ENCODE measurements at places on chromosomes 2 and 18.

DNA sequence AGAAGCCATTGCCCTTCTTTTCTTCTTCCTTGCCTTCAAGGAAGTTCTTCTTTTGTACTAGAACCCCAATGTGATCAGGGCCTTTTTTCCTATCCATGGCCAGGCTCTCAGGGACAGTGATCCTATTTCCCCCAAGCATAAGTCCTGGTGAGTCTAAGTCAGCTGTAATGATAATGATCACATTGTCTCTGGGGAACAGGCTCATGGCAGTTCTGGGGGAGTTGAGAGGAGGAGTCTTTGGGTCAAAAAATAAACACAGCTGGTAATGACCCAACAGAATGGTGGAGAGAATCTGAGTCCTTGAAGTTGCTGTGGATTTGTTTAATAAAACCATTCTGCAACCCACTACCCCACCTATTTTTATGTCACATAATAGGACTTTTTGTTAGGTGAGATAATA lies 96.6 kb downstream of the SOCS6 start:
- DNase-seq = no peak

- DNase-seq = no peak
Measured at GRCh38 chr18:22846088-22846683, 86.9 kb upstream of the RBBP8 start.

GRCh38 chr2:55970500-55970899 lies 46.9 kb upstream of the EFEMP1 start:
- DNase-seq = no peak

GRCh38 chr2:11744631-11745394 lies 1.6 kb upstream of the LPIN1 start:
- DNase-seq = no peak

DNA sequence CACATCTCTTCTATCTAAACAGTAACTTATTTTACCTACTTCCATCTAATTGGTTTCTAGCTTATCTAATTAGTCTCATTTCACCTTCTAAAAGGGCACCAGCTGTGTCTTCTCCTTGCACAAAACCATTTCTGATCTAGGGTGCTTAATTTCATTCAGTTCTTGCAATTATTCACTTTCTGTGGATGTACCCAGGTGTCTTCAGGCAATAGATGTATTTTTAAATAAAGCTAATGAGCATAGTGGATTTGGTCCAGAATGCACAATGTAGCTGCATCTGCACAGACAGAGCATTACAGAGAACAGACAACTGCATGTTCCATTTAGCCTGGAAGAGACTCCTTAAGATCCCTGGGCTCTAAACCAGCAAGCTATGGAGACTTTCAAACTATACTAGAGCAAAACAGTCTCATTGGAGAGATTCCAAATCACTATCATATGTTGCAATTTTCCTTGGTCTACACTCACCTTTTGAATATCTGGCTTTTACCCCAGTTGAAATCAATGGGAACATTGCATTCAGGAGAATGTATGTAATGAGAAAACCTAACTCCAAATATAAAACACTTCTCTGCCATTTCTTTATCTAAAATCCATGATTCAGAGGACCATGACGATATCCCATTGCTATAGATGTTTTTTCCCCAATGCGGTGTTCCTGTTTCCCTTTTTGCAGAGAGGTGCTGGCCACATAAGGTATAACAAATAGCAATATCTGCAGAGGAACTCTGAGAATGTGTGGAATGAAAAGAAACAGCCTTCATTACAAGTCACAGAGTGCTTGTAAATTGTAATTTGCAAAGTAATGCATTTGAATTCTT lies 3.5 kb upstream of the RFX8 start:
- no peak for DNase-seq

- no peak for DNase-seq
Measured at GRCh38 chr18:4605212-4605611, 150.1 kb upstream of the DLGAP1 start.

GRCh38 chr2:97714084-97714949 lies 941 bp downstream of the ZAP70 start:
- no peak for DNase-seq

- no peak for DNase-seq
Measured at GRCh38 chr2:88452980-88453582, 588 bp upstream of the FOXI3 start.

- DNase-seq = no peak
Measured at GRCh38 chr18:26304511-26304910, 78.3 kb downstream of the TAF4B start.

DNA sequence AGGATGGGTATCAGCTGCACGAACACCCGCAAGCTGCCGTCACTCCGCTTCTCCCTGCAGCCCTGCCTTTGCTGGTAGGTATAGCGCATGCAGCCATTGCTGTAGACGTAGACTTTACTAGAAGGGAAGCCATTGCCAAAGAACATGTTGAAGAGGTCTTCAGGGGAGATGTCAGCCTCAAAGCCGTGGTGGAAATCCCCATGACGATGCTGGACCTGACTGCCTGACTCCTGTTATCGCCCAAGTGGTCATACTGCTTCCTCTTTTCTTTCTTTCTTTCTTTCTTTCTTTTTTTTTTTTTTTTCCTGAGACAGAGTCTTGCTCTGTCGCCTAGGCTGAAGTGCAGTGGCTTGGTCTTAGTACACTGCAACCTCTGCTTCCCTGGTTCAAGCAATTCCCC lies 68.7 kb upstream of the SPRED2 start:
- DNase-seq = no peak

DNA sequence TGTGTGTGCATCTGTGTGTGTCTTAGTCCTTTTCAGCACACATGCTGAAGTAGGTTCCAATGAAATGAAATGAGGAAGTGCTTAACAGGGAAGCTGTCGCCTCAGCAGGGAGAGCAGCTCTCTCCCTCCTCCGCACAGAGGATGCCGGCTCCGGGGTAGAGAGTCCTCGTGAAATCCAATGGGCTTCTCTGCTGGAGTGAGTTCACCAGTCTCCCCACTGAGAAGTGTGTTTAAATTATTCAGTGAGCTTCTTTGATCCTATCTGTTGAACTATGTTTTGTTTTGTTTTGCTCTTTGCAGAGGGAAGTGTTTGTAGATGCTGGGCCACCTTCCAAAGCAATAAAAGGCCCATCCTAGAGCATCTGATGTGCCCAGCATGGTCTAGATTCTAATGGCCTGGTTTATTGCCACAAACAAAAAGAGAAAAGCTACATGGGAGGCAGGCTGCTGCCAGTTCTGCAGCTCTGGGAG lies 6.7 kb downstream of the PPP1R7 start:
- DNase-seq = no peak

DNA sequence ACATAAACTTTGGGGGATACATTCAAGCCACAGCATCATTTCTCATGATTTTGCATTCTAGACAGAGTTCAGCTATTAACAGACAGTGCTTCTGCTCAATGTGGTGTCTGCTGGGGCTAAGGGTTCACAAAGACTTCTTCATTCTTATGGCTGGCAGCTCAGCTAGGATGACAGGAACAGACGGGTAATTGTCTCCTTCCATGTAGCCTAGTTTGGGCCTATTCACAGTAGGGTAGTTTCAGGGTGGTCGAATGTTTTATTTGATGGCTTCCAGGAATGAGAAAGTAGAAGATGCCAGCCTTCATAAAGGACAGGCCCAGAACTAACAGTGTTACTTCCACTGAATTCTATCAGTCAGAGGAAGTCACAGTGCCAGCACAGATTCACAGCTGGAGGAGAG lies 26.0 kb upstream of the BCL2L11 start:
- DNase-seq = no peak

DNA sequence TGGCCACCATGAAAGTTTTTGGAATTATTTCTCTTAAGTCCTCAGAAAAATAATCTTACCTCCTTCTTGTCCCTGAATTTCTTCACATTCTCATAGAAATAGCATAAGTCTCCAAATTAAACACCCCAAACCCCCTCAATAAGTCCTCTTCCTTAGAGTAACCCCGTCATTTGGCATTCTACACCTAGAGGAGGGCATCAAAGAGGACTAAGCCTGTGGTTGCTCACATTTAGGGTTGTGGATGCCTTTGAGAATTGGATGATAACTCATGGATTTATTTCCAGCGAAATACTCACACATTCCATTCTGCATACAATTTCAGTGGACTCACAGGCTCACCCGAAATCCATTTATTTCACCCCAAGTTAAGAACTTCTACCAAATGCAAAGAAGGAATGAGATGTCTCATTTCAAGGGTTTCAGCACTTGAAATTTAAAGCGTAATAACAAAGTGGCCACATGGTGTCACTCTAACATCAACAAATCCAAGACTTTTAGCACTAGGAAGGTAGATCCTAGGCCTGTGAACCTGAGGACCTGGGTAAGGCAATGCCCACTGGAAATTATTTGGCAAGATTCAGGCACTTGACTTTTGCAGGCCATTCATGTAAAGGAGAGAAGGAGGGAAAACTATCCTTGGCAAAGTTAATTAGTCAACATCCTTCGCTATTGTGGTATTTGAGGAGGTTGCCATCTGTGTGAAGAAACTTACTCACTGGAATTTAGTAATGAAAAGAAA lies 24.6 kb downstream of the DYTN start:
- no peak for DNase-seq

GRCh38 chr2:144438801-144439631 lies 80.9 kb downstream of the ZEB2 start:
- no peak for DNase-seq

DNA sequence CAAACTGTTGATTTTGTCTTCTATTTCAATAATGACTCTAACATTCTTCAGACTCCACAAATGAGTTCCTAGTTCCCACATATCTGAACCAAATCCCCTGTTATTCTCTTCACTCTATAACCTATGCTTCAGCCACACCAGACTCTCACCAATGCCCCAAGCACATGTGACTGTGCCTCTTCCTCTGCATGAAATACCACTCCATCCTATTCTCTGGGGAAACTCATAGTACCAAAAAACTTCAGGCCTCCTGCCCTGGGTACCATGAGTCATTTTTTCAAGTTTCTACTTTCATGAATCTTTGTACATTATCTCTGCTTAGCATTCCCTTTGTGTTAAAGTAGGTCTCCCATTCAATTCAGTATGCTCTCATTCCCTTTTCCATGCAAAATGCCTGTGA lies 353.2 kb downstream of the ZEB2 start:
- no peak for DNase-seq

GRCh38 chr2:137886083-137886831 lies 78.0 kb upstream of the HNMT start:
- no peak for DNase-seq

DNA sequence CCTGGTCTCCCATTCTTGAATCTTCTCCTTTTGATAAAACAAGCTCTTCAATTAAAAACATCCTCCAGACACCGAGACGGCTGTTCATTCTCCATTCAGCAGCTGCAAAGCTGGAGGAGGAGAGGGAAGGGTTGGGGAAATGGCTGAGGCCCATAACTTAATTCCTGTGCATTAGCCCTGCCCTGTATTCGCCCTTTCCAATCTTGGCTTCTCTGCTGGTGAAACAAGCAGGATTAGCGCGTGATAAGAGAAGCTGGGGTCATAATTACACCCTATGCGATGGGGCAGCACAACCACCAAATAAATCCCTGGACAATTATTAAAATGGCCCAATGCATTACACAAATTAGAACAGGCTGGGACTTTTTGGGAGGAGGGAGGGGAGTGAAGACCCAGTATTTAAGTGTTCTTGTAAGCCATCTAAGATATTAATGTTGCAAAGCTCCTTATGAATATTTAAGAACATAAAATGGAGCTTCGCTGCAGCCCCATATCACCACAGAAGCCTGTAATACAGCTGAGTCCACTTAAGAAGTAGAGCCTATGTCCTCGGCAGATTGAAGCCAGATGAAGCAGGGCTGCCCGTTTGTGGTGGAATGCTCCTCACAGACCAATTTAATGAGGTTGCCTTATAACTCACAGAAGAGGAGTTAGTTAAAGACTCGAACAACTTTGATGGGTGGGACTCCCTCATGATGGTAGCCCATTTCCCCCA lies 176.6 kb upstream of the SKOR2 start:
- no peak for DNase-seq

- DNase-seq = no peak
Measured at GRCh38 chr2:221527776-221528309, 44.3 kb downstream of the EPHA4 start.

DNA sequence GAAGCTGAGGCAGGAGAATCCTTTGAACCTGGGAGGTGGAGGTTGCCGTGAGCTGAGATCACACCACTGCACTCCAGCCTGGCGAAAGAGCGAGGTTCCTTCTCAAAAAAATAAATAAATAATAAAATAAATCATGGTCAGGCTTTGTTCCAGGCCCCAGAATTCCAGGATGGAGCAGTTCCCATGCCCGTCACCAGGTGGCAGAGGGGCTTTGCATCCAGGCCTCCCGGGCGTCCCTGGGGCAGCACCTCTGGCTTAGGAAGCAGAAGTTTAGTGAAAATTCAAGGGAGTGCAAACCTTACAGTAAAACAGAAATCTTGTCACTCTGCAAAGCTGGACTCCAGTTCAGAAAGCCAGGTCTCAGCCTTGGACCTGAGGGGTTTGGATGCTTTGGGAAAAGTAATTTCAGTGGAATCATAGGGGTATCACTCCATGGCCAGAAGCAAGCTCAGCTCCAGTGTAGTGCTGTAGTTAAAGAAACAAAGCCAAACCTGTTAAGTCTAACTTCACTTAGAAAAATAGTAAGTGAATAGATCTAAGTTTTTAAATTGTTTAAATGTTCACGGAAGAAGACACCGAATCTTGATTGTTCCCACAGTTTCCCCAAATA lies 512.7 kb downstream of the CMPK2 start:
- DNase-seq = no peak

GRCh38 chr2:196453613-196454047 lies 185.9 kb upstream of the CCDC150 start:
- DNase-seq = peak; percentile 6

- DNase-seq = no peak
Measured at GRCh38 chr2:208334230-208334629, 68.2 kb downstream of the PIKFYVE start.

- no peak for DNase-seq
Measured at GRCh38 chr2:183964565-183964964, 633.8 kb upstream of the ZNF804A start.

DNA sequence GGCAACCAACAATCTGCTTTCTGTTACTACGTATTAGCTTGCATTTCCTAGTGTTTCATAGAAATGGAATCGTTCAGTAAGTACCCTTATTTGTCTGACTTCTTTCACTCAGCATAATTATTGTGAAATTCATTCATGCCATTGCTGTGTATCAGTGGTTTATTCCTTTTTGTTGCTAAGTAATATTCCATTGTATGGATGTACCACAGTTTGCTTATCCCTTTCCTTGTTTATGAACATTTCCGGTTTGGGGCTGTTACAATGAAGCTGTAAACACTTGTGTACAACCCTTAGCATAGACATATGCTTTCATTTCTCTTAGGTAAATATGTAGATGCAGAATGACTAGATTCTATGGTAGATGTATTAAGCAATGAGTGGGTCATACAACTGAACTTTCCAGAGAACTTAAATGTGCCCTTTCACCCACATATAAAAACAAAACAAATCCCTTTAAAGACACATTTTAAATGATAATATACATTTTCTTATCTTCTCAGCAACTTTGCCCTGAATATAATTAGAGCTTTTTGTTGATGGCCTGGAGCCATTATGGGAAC lies 21.9 kb downstream of the FER1L5 start:
- no peak for DNase-seq

GRCh38 chr2:6214471-6214870 lies 522.3 kb downstream of the SOX11 start:
- DNase-seq = no peak

All from activated T-cell treated with anti-CD3 and anti-CD28 coated beads for 48 hours (primary cell).